ENCODE measurements at places on chromosomes 6 and 20.
A peak's percentile ranks its signal among the peaks of the same experiment; 100 is the strongest.

- DNase-seq = no peak
Observed at GRCh38 chr20:40073535-40074111, 615.4 kb downstream of the MAFB start.

- no peak for DNase-seq
Observed at GRCh38 chr6:113629256-113629655, 227.9 kb upstream of the MARCKS start.

- no peak for DNase-seq
Observed at GRCh38 chr20:25676164-25676809, 20.4 kb downstream of the ZNF337 start.

GRCh38 chr6:15822835-15823234, 160.0 kb upstream of the DTNBP1 start:
- DNase-seq = no peak

- DNase-seq = no peak
Observed at GRCh38 chr6:156593127-156593526, 184.1 kb upstream of the ARID1B start.

DNA sequence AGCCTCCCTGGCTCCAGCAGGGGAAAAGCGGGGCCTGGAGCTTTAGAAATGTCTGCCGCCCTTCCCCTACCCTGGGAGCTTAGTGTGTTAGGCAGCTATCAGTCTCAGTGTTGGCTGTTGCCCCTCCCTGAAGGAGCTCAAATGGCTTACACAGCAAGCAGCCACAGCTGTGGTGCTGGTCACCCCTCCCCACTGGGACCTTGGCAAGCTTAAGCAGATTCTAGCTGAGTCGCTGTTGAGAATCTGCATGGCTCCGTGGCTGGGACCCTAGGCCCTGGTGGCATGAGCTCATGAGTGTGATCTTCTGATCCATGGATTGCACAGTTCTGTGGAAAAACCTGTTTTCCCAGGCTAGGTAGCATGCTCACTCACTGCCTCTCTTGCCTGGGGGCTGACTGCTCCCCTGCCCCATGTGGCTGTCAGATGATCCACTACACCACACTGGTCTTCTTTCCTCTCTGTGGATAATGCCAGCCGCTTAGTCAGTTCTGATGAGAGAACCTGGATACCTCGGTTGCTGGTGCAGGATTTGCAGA, 714.0 kb downstream of the MAFB start:
- no peak for DNase-seq

DNA sequence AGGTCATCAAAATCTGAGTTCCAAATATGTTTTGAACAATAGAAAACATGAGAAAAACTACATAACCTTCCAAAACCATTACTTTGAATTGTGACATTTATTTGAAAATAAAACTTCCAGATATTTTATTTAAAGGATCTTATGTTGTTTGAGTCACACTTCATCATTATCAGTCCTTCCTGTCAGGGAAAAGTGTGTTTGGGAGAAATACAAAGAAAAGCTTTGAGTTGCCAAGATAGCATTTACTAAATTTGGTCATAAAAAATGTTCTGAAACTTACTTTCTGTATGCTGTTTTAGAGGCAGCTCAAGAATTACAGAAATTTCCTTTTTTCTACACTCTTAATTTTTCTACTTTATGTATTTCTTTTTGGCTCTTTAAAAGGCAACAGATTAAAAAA, 208.2 kb upstream of the RIN2 start:
- DNase-seq = no peak

DNA sequence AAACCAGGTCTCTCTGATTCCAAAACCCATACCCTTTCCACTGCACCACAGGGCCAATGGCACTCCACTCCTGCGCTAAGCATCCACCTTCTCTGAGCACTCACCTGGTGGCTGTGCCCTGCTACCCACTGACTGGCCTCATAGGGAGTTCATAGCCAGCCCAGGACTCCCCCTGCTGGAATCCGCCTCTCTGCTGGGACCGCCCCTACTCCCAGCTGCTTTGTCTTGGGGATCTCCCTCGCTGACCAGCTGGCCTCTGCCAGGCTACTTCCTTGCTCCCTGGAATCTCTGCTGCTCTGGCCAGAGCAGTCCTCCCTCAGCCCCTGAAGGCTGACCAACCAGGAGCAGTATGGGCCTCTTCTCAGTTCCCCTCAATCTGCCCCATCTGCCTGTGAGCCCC, 129.7 kb downstream of the FAXC start:
- peak; percentile 27 for DNase-seq

DNA sequence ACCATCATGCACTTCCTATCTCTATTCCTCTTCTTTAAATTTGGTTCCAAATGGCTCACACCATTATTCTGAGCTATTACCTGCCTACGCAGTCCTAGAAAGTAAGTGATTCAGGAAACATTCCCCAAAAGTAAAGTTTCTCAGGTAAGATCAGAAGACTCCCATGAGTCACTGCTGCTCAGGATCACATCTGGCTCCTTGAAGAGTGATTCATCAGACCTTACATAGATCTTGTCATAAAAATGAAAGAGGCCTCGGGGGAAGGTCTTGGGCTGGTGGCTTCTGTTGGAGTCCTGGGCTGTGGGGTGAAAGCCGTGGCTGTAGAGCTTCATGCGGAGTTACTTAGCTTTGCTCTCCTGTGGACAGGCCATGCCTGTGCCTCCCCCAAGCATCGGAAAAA, 35.9 kb downstream of the PLG start:
- DNase-seq = no peak

GRCh38 chr20:3208786-3209256, 477 bp upstream of the ITPA start:
- DNase-seq = no peak

GRCh38 chr6:139600919-139601475, 226.5 kb upstream of the CITED2 start:
- DNase-seq = no peak

DNA sequence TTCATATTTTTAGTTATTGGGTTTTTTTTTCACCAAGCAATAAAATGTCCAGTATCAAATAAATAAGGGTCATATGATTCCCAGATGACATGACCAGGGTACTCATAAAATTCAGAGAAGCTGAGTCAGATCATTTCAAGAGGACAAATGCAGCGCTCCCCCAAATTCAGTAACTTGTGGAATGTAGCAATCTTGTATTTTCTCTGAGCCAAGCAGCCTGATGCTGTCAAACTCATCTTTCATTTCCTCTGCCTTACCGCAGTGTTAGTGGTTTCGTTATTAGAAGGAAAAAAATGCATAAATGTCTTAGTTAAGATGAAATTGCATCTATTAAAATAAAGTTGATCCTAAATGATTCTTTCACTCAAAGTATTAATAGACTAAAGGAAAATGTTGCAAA, 57.8 kb upstream of the EDN1 start:
- no peak for DNase-seq

- no peak for DNase-seq
Observed at GRCh38 chr20:41631826-41632225, 13.6 kb upstream of the CHD6 start.

DNA sequence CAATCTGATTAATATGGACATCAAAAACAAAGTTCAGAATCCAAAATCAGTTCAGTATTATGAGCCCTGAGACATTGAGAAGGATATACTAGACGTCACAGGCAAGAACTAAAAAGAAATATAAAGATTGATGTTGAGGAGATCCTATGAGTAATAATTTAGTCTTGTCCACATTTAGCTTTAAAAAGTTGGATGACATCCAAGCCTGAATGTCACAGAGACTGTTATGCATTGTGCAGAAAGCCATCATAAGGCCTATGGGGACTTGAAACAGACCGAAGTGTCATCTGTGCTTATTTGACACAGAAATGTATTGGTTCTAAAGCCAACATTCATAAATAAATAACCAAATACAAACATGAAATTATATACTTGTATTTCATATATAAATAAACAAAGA, 581.8 kb upstream of the MMS22L start:
- no peak for DNase-seq

- no peak for DNase-seq
Observed at GRCh38 chr20:31632548-31633338, 5.0 kb upstream of the COX4I2 start.

DNA sequence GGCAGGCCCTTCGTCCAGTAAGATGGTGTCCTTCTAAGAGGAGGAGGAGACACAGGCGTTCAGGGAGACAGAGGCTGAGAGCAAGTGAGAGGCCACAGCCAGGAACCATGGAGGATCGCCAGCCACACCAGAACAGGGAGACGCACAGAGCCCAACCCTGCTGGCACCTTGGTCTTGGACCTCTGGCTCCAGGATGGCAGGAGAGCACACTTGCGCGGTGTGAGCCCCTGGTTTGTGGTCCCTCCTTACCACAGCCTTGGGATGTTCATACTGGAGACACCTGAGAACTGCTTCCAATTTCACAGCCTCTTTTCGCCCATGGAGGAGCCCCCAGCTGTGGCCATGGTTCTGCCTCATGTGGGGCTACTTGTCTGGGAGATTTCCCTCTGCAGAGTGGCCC, 222.4 kb downstream of the DLL1 start:
- no peak for DNase-seq
